ENCODE measurements at places on chromosomes 4 and X.

DNA sequence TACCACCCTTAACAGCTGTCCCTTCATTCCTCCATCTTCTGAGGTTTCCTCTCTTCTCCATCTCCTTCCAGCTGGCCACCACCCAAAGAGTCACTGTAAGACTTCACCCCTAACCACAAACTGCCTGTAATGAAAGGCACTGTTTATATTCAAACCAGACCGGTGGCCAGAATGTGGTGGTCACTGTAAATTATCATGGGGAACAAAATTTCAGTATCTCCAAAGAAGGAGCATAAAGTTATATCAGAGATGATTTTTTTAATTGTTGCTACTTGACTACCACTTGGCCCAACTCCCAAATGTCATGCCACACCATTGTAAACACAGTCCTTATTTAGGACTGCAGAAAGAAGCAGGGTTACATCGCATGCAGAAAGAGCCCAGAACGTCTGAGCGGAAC lies 44.8 kb downstream of the SMARCA1 start:
- no peak for DNase-seq

GRCh38 chr4:168716406-168717129 lies 219.7 kb downstream of the PALLD start:
- DNase-seq = no peak

DNA sequence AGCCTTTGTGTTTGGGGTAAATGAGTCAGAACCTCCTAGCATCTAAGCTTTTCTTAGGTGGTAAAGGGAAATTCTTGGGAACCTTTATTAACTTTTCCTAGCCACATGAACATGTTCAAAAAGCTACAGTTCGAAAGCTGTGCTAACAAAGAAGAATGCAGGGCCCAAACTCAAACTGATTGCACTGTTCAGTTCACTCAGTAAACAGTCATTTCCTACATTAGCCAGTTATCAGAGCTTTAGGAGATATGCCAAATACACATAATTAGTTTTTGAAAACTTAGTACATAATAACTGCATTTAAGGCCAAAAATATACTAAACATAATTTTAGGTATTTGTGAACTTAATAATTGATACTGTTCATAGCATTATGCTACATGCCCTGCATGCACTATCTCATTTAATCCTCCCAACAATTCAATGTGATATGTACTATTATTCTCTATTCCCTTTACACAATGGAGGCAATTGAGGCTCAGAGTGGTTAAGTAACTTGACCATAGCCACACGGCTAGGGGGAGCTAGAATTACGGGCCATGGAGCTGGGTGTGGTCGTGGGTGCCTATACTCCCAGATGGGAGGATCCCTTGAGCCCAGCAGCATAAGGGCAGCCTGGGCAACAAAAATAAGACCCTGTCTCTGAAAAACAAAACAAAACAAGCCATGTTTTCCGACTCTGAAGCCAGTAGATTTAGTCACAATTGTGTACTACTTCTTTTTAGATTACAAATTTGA lies 43.9 kb upstream of the PDGFRA start:
- no peak for DNase-seq

DNA sequence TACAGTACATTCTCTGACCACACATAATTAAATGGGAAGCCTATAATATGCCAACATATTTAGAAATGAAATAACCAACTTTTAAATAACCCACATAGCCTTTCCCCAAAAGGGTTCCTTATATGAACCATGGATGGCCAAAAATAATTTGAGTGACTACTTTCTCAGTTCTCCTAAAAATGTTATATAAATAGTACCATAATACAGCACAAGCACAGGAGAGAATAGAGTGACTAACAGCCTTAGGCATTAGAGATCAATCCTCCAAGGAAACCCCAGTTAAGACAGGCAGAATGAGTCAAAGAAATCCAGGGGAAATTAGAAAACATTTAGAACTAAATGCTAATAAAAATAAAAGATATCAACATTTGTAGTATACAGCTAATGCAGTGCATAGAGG lies 50.2 kb downstream of the ANKRD17 start:
- no peak for DNase-seq

Measured in esophagus squamous epithelium (tissue), 5 donors.